ENCODE measurements at places on chromosomes 12 and 14.

DNA sequence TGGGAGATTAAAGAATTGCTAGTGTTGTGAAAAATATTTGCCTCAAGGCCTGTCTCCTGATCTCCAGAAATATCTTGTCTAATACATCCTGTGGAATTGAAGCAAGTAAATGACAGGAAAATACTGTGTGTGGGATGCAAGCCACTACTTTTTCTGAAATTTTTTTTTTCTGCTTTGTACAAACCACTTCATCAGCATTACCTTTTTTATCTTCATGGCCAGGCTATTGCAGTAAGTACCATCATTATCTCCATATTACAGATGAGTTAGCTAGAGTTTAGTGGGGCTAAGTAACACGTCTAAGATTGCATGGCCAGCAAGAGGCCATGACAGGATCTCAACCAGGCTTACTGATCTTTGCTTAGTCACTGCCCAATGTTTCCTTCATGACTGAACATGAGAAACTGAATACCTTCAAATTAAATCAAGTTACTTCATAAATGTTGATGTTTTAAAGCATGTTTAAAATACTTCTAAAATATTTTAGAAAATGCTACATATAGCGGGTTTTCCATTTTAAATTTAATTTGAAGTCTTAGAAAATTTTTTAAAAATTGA lies 273.7 kb downstream of the SLC6A15 start:
- DNase-seq: no peak

GRCh38 chr12:100868487-100868886 lies 73.9 kb downstream of the ANO4 start:
- DNase-seq: no peak

DNA sequence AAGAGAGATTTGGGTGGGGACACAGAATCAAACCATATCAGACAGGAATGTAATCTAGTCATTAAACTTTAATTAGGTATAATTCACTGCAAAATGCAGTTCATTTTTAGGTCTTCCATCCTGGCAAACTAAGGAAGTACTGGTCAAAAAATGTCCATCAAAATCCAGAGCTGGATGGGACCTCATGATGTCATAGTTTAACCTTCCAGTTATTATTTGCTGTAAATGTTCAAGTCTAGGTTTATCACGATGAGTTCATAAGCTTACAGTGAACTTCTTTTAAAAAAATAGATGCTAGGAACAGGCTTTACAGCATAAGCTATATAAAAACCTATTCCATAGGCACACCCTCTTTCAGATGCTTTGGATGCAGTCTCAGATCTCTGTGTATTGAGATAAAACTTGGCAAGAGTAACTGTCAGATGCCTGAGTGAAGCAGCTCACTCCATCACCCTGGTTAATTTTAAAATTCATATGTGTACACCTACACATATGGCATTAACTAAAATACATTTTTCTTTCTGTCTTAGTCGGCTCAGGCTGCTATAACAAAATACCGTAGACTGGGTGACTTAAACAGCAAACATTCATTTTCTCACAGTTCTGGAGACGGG lies 7.9 kb downstream of the SSPN start:
- no peak for DNase-seq

GRCh38 chr12:88307961-88308360 lies 165.9 kb downstream of the TMTC3 start:
- no peak for DNase-seq

GRCh38 chr12:9707864-9708808 lies 24.8 kb downstream of the CLECL1 start:
- peak; percentile 67 for DNase-seq

GRCh38 chr14:76827696-76828296 lies 1.6 kb downstream of the LRRC74A start:
- DNase-seq: peak; percentile 66

- DNase-seq: no peak
Observed at GRCh38 chr12:110619534-110619953, 5.6 kb downstream of the TCTN1 start.

DNA sequence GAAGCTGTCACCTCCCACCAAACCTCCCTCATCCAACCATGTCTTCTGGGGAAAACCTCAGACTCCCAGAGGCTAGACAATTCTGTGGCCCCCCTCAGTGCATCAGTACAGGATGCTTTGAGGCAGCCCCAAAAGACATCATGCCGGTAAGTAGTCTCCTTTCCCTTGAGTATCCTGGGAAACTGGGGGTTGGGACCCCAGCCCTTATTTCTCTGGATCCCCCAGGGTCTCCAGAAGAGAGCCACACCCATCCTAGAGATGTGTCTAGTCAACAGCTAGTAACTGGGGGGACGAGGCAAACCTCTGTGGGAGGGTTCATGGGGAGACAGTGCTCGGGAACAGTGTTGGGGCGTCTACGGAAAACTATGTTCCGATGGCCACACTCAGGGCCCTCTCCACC lies 974.2 kb upstream of the TMEM132C start:
- no peak for DNase-seq
